NCI-H510A (cell line): ENCODE measurements at places on chromosomes 5 and 9.
A peak's percentile ranks its signal among the peaks of the same experiment; 100 is the strongest.

GRCh38 chr5:177496727-177497291 lies 595 bp downstream of the PDLIM7 start:
- peak; percentile 64 for DNase-seq

GRCh38 chr5:72355706-72356299 lies 35.6 kb downstream of the PTCD2 start:
- no peak for DNase-seq

- DNase-seq: no peak
Observed at GRCh38 chr5:72121052-72121779, 13.9 kb downstream of the MAP1B start.

DNA sequence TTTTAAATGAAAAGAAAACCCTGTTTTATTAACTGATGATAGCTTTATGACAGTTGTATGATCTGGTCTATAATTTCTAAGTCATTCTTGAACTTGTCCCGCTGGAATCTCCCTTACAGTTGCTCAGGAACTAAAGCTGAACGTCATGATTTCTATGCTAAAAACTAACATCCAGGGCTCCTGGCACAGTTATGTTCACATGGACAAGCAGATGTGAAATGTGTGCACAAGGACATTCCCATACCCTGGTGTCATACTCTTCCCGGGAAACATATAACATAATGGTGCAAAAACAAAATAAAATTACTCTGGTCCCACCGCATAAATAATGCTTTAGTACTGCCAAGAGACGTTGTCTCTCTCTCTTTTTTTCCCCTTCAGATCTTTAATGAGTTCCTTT lies 134.9 kb downstream of the PRDM6 start:
- DNase-seq: no peak

DNA sequence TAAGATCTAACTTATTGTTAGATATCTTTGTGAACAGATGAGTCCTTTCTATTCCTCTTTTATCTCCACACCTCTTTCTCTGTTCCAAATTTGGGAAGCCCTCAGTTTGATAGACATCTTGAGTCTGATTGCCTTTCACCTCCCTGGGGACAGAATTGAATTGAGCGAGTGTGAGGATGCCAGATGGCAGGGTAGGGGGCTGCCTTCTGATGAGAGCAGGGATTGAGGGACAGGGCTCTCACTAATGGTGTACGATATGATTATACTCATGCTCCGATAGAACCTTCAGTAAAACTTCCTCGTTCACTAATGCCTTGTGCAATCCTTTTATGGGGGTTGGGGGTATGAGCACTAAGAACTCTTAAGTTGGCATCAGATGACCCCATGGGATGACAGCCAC lies 172.1 kb upstream of the DAP start:
- DNase-seq: no peak

- DNase-seq: no peak
Observed at GRCh38 chr9:74321396-74321795, 175.7 kb upstream of the RORB start.

DNA sequence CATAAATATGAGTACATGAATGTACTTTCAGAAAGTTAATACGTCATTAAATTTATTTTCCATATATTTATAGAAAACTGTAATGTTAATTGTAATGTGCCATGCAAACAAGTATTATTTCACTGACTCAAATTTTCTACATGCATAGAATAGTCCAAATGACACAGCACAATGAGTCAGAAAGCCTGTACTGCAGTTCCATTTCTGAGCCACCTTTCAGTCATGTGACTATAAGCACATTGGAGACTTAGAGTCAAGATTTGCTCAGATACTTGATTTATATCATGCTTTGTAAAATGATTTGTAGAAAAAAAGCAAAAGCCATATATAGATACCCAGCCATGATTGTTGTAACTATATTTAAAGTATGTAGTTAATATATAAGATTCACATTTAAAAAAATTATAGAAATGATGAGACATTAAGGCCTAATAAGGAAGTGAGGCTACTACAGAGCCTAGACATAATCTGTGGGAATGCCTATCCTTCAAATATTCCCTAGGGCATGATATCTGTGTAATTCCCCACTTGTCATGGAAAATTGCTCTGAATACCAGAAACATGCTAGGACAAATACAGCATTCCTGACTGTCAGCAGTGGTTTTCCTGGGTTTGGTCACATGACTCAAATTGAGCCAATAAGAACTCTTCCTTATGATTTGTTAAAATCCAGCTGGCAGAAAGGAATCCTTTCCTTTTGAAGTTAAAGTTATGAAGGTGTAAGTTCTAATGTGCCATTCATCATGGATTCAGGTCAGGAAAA lies 50.0 kb downstream of the PTPRD start:
- no peak for DNase-seq

- DNase-seq: no peak
Observed at GRCh38 chr5:169044962-169045361, 256.0 kb downstream of the SLIT3 start.

GRCh38 chr5:176780176-176781053 lies 29.9 kb upstream of the UNC5A start:
- no peak for DNase-seq

DNA sequence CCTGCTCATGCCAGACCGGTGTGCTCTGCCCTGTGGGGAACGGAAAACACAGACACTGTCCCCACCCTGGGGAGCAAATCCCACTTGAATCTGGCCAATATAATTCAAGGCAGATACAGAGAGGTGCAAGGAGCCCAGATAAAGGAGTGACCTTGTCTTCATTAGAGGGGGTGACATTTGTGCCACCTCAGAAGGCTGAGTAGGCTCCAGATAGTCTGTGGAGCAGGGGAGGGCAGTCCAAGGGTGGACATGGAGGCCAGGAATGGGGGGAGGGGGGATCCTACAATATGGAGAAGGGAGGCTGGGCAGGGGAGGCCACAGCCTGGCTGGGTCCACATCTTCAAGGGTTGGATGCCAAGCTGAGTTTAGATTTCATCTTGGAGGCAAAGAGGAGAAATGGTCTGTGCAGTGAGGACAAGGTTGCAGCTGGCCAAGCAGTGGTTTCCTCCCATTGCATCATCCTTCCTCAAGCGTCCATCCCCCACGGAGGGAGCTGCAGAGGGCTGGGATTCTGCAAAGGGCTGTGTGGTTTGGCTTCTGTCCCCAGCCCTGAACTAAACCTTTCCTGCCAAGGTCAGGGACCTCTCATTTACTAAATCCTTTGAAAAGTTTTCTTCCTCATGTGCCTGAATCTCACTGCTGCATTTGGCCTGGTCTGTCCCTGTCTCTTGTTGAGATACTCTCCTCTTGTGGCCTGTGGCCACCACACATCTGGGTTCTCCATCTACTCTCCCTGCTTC lies 60.1 kb downstream of the GALNT12 start:
- no peak for DNase-seq

GRCh38 chr5:103041071-103041676 lies 78.8 kb downstream of the GIN1 start:
- DNase-seq: peak; percentile 3

DNA sequence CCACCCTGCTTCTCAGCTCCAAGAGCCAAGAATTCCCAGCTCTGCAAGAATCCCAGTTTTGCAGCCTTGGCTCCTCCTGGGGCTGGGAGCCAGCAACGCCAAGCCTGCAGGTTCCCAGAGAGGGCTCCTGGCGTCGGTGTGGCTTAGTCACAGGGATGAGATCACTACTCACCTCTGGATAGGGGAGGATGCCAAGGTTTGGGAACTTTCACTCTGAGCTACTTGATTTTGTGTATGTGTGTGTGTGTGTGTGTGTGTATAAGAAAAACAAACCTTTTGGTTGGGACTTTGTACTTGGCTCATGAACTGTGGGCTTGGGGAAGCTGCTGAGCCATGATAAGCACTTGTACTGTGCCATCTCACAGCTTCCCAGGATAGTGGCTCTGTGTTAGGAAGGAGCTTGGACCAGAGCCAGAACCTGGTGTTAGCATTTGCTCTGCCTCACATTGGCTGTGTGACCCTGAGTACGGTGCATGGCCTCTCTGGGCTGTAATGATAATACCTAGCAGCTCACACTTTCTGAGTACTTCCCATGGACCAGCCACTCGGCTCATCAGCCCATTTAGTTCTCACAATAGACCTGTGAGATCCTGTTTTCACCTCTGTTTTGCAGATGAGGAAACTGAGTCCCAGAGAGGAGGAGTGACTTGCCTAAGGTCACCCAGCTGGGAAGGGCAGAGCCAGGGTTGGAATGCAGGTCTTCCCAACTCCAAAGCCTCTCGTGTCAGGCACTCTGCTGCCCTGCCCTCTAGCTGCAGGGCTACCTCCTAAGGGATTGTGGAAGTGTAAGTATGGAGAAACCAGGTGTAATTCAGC lies 41.4 kb upstream of the DAB2IP start:
- DNase-seq: no peak

DNA sequence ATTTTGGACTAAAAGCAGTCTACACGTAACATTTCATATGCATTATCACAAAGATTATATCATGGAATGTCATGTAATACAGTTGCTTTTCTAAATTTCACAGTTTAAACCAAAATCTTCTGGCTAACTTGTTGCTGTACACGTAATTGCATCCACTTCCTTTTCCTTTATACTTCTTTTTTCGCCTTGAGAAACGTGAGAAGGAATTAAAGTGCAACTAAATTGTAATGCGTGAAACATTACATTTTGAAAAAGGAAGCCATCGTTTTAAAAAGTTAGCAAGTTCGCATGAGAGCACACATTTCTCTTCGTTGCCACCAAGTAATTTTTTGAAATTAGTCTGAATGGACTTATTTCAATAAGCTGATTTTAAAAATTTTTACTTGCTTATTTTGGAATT lies 80.0 kb downstream of the MEGF10 start:
- no peak for DNase-seq

- DNase-seq: no peak
Observed at GRCh38 chr9:122056484-122056883, 36.6 kb downstream of the TTLL11 start.

- no peak for DNase-seq
Observed at GRCh38 chr9:37976714-37977477, 73.0 kb upstream of the SLC25A51 start.

GRCh38 chr5:166281433-166281832 lies 2010.0 kb upstream of the WWC1 start:
- no peak for DNase-seq

GRCh38 chr9:136326061-136326760 lies 1.1 kb upstream of the GPSM1 start:
- no peak for DNase-seq

- DNase-seq: no peak
Observed at GRCh38 chr5:20590356-20590755, 602.4 kb upstream of the CDH18 start.

DNA sequence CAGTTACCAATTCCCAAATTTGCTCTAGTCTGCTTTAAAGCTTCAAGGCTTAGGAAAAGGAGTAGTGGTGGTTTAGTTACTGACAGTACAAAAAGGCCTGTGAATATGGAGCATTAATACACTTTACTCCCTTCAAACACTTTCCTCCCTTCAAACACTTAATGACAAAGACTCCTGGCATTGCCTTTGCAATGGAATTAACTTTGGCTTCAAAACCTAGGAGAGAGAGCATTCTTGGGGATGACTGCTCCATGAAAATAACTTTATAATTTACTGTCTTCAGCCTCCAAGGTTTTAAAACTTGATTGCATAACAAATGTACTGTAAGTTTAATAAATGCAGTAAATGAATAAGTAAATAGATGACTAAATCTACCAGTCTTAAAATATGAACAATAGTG lies 185.6 kb downstream of the TRPM3 start:
- no peak for DNase-seq

DNA sequence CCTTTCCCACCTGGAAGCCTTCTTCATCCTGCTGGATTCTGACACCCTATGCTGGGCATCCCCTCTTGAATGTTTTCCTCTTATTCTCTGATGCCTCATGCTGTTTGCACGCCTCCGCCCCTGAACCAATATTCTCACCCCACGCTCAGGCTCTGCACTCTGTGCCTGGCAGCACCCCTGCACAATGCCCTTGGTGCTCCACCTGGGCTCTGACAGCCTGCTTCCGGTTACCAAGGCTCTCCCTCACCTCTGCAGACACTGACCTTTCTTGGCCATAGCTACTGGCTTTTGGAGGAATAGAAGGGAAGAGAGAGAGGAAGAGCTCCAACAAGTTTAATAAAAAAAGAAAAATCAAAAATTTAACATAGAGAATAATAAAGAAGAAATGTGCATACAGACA lies 108.7 kb upstream of the SHB start:
- DNase-seq: no peak

- DNase-seq: no peak
Observed at GRCh38 chr9:131714161-131714646, 25.7 kb downstream of the RAPGEF1 start.

DNA sequence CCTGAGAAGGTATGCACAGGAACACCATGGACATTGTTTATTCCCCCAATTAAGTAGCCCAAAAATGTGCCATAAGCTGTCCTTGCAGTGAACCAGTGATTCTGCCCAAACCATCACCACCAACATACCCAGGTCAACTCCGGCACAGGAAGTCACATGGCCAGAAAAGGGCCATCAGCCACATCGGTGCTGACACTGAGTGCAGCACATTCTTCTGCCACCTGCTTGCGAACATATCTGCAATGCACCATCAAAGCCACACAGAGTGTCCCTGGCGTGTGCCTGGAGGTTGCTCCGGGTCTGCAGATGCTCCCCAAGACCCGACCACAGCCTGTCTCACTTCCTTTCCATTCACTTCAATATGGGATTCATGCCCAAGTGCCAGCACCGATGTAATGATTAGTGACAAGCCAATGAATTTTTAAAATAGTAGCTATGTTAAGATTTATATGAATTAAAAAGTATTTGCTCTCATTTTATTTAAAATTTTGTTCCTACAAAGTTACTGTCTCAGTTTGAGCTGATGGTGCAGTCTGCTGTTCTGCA lies 37.6 kb downstream of the SYK start:
- no peak for DNase-seq

- DNase-seq: peak; percentile 37
Observed at GRCh38 chr5:143008809-143009521, 238.8 kb downstream of the ARHGAP26 start.

- no peak for DNase-seq
Observed at GRCh38 chr5:80041527-80041926, 6.4 kb downstream of the THBS4 start.

DNA sequence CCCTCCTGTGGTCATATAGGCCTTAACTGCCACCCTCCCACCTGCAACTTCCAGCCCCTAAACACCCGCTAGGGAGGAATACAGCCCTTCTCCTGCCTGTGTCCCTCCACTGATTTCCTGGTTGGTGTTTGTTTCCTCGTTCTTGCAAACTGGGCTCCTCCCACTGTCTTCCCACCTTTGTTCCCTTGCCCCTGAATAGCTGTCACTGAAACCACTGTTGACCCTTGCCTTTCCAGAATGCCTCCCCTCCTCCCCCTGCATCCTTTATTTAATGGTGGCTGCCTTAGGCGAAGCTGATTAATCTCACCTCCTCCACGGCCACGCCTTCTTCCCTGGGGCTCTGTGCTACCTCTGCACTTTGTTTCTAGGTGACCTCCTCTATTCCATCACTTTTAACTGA lies 626.7 kb downstream of the BNC2 start:
- DNase-seq: no peak

DNA sequence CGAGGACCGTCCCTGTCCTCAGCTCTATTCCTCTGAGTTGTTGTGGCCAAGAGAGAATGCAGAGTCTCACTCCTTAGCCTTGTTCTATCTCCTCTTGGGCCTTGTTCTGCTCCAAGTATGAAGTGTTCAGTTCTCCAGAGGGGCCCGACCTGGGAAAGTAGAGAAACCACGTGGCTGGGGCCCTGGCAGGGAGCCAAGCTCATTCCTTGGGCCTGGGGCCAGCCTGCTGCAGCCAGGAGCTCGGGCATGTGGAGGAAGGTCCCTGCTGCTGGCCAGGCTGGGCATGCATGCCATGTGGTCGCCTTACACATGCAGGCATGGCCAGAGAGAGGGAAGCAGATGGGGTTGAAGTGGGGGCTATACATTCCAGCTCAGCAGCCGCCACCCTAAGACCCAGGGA lies 60.7 kb downstream of the COL27A1 start:
- no peak for DNase-seq
